ENCODE measurements at places on chromosomes 3 and 15.
A peak's percentile ranks its signal among the peaks of the same experiment; 100 is the strongest.

DNA sequence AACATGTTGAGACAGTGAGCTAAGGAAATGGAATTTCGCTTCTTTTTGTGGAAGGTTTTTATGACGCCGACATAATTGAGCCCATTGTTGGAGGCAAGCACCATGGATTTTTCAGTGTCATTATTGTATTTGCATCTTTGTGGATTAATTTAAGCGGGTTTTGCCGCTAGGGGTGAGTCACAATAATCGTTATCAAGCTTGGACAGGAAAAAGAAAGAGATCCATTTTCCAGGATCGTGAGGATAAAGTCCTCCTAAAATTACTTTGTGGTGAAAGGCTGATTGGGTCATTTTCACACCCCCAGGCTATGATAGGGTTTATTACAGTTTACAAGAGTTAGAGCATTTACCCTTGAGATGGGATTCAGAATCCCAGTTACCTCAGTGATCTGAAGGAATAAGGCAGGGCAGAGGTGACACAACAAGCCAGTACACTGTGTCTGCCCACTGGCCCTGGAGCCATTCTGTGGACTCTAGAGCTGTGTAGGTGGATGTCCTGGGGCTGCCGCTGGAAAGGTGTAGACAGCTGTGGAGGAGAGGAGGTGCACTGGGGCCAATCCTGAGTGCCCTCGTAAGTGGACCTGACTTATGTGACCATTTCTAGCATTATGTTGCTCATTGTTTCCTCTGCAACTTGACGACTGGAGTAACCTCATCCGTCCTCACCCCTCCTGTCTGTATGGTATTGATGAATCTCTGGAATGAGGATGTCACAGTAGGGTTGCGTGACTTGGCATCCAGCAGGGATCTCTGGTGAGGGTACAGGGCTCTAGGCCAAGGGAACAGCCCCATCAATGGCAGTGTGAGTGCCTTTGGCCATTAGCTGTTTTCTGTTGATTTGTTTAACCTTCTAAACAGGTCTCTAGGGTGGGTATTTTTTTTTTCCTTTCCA is 370.1 kb downstream of the LRTM1 start:
- DNase-seq, result no peak

DNA sequence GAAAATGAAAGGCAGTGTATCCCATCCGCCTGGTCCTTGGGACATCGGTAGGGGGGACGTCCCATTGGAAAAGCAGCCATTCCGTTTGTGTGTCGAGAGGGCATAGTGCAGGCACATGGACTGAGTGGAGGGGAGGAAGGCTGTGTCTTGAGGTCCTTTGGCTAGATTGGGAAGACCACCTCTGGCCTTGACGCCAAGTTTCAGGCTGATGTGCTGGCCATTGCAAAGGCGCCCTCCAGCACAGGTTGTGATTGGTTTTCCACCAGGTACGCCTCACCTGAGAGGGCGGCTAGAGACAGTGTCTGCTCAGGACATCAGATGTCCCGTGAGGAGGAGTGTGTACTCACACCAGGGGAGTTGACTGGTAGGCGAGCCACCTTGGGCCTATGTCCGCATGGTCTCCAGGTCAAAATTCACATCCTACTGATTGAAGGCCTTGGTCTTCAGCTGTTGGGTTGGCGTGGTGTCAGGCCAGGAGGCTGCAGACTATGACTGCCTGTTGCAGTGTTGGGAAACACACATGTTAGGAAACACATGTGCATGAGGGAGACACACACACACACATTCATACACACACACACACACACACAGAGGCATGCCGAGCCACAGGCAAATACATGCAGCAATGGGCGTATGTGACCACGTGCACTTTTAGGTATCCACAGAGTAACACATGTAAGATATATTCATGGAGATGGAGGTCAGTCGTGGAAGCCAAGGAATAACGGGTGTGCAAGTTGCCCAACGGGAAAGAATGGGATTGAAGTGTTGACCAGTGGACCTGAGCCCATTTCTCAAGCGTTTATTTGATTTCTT is 98.4 kb downstream of the SNRPN start:
- no peak for DNase-seq

GRCh38 chr3:184611607-184612281 is 50.2 kb downstream of the EPHB3 start:
- DNase-seq, result no peak

GRCh38 chr3:75192146-75192616 is 471.9 kb upstream of the FRG2C start:
- peak; percentile 65 for DNase-seq

- DNase-seq, result no peak
Observed at GRCh38 chr15:39589193-39589814, 8.4 kb downstream of the THBS1 start.

- no peak for DNase-seq
Observed at GRCh38 chr3:186665625-186666188, at the start of gene HRG. TSS of gene HRG (plus strand) at chr3:186666014. CDS start at chr3:186666032, 18 bp downstream.

GRCh38 chr3:192170659-192171058 is 556.7 kb downstream of the FGF12 start:
- DNase-seq, result no peak

DNA sequence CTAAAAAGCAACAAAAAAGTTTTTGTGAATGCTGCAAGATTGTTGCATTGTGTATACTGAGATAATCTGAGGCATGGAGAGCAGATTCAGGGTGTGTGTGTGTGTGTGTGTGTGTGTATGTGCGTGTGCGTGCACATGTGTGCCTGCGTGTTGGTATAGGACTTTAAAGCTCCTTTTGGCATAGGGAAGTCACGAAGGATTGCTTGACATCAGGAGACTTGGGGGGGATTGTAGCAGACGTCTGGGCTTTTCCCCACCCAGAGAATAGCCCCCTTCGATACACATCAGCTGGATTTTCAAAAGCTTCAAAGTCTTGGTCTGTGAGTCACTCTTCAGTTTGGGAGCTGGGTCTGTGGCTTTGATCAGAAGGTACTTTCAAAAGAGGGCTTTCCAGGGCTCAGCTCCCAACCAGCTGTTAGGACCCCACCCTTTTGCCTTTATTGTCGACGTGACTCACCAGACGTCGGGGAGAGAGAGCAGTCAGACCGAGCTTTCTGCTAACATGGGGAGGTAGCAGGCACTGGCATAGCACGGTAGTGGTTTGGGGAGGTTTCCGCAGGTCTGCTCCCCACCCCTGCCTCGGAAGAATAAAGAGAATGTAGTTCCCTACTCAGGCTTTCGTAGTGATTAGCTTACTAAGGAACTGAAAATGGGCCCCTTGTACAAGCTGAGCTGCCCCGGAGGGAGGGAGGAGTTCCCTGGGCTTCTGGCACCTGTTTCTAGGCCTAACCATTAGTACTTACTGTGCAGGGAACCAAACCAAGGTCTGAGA is 4.7 kb downstream of the BHLHE40 start:
- peak; percentile 81 for DNase-seq

- no peak for DNase-seq
Observed at GRCh38 chr3:84444726-84445521, 513.9 kb upstream of the CADM2 start.

GRCh38 chr3:100150473-100150872 is 36.2 kb upstream of the FILIP1L start:
- no peak for DNase-seq

GRCh38 chr15:66670175-66670574 is 31.9 kb upstream of the SMAD6 start:
- DNase-seq, result no peak

GRCh38 chr3:156681002-156681401 is 6.6 kb downstream of the TIPARP start:
- no peak for DNase-seq

GRCh38 chr3:143565951-143566350 is 282.3 kb downstream of the SLC9A9 start:
- no peak for DNase-seq

GRCh38 chr15:90697175-90697574 is 20.0 kb upstream of the BLM start:
- no peak for DNase-seq

GRCh38 chr3:149428087-149428486 is 46.4 kb upstream of the TM4SF4 start:
- no peak for DNase-seq

GRCh38 chr15:30043211-30043655 is 39.5 kb upstream of the GOLGA8J start:
- DNase-seq, result no peak

- no peak for DNase-seq
Observed at GRCh38 chr3:112623717-112624116, 17.2 kb downstream of the CCDC80 start.

DNA sequence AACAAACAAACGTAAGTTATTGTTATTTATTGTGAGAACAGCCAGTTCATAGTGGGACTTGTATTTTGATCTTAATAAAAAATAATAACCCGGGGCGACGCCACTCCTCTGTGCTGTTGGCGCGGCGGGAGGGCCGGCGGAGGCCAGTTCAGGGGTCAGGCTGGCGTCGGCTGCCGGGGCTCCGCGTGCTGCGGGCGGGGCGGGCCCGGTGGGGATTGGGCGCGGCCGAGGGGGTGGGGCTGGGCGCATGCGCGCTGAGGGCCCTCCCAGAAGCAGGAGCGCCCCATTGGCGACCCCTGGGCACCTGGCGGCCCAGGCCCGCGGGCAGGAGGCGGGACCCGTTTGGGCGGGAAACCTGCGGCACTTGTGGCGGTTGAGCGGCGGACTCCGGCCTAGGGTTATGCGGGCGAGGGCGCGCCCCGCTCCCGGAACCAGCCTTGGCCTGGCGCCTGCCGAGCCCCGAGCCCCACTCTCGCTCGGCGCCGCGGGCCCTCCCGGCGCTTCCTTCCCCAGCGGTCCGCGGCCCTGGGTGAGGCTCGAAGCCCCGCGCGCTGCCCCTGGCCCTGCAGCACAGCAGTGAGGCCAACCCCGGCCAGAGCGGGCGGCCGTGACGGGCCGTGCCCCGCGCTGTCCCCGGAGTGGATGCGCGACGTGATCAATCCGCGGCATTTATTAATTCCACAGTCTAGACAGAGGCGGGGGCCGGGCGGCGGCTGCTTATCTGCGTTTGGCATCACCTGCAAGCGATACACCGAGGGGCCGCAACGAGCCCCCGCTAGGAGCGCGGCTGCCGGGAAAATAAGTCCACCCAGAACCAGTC is 6.0 kb downstream of the ISL2 start:
- no peak for DNase-seq

DNA sequence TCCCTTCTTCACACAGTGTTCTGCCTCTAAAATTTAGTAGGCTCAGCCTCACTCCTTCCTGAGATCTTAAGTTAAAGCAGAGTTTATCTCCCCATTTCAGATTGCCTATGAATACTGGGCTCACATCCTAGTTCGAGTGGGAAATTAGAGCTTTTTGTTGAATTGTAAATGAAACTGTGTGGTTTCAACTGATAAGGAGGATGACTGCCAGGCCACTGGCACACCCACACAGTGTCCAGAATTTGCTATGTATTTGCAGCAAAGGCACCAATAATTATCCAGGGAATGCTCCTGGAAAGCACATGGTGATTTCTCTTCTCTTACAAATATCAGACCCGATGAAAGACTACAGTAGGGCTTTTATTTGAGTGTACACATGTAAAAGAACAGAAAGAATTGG is 308.1 kb upstream of the COL8A1 start:
- DNase-seq, result no peak

DNA sequence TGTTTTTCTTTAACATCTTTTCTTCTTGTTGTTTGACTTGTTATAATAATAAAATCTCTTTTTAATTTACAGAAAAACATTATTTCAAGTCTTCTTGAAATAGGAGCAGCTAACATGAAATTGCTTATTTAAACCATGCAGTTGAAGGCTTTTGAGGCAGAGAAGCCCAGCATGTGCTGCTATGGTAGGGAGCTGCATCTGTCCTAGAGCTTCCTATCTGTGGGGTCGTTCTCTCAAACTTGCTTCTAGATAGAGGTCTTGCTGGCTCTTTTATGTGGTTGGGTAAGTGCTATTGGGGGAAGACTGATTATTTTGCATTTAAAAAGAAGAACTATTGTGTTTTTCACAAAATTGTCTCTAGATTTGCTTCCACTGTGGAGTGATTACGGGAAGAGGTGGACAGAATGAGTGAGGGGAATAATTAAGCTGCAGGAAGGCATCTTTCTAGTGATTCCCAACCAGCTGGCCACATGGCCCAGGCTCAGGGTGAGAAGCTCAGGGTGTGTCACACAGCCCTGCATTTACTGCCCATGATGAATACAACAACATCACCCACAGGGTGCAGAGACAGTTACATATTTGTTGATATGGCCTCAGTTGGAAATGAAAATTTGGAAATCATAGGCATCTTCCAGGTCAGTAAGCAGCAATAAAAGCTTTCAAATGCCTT is 98.7 kb downstream of the CHST2 start:
- no peak for DNase-seq

- no peak for DNase-seq
Observed at GRCh38 chr3:80023010-80023409, 255.2 kb upstream of the ROBO1 start.

DNA sequence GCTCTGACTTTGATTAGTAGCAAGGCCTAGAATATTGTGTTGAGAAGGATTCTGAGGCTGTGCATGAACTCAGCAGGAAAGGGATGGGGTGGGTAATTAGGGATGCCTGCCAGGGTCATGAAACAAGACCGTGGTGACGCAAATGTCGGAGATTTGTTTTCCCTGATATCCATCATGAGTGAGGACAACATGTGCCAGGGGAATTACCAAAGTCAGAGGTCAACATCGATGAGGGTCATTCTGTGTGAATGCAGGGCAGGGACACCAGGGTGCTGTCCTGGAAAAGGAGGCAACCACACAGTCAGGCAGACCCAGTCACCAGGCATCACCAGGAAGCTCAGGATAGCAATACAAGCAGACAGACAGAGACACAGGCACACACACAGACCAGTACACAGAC is 52.2 kb downstream of the SLCO2A1 start:
- no peak for DNase-seq

- no peak for DNase-seq
Observed at GRCh38 chr3:162367429-162368260, 871.0 kb downstream of the OTOL1 start.

DNA sequence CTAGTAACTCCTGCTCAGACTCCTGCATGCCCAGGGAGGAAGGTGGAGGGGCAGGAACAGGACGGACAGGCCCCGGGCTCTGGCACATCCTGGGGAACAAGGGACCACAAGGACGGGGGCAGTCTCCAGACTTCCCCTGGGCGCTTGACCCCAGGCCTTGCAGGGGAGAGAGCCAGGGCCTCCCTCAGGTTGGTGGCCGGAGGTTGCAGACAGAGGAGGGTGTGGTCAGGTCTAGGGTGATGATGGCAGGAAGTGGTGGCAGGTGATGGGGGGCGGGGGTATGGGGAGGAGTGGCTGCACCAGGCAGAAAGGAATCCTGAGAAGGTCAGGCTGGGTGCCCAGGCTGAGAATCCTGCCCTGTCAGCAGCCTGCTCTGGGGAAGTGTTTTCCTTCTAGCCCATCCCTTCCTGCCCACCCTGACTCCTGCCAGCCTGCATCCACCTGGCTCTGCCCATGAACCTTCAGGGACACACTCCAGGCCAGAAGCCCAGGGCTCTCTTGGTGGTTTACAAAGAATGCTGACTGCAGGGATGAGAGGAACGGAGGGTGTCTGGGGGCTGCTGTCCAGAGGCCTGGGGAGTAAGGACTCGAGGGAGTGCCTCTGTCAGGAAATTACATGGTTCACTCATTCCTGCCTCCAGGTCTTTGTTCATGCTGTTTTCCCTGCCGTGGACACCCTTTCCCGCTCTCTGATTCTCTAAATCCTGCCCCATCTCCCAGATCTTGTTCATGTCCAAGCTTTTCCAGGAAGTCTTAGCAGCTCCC is 15.8 kb downstream of the LOXL1 start:
- DNase-seq, result no peak
